ENCODE measurements at places on chromosomes 1 and 21.

DNA sequence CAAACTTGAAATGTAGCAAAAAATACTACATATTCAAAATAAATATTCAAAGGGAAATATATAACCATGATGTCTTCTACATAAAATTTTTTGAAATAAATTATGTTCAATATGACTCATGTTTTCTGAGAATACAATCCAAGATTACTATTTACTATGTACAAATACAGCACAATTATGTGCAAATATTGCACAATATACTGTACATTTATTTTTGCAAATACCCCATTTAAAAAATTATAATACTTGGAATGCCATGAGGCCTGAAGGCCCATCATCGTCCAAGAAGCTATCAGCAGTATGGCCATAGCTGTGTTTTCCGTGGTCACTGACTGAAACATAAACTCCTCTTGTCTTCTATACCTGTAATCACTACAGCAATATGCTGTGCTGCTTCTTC is 12.3 kb downstream of the CCDC181 start:
- no peak for DNase-seq

DNA sequence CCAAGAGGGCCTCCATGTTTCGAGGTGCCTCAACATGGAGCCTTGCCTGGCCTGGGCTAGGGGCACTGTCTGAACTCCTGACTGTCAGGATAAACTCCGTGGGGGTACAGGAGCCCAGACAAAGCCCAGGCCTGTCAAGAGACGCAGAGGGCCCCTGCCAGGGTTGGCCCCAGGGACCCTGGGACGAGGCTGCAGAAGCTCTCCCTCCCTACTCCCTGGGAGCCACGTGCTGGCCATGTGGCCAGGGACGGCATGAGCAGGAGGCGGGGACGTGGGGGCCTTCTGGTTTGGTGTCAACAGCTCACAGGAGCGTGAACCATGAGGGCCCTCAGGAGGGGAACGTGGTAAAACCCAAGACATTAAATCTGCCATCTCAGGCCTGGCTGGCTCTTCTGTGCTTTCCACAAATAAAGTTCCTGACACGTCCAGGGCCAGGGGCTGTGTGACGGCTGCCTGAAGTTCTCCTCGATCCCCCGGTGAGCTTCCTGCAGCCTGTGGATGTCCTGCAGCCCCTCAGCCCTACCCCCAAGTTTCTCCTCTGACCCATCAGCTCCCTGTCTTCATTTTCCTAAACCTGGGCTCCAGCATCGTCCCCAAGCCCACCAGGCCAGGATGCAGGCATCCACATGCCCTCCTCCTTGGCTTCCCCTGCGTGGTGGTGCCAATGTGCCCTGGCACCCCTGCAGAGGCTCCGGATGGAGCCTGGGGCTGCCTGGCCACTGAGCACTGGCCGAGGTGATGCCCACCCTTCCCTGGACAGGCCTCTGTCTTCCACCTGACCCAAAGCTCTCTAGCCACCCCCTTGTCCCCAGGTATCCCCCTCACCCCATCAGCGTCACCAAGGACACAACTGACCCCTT is 12.8 kb upstream of the LRRC3 start:
- DNase-seq = no peak

- no peak for DNase-seq
Measured at GRCh38 chr1:202837746-202838262, 27.1 kb downstream of the PCAT6 start.

- DNase-seq = no peak
Measured at GRCh38 chr21:29786496-29787360, 153.1 kb downstream of the GRIK1 start.

- no peak for DNase-seq
Measured at GRCh38 chr1:200850554-200850953, 22.2 kb upstream of the GPR25 start.

DNA sequence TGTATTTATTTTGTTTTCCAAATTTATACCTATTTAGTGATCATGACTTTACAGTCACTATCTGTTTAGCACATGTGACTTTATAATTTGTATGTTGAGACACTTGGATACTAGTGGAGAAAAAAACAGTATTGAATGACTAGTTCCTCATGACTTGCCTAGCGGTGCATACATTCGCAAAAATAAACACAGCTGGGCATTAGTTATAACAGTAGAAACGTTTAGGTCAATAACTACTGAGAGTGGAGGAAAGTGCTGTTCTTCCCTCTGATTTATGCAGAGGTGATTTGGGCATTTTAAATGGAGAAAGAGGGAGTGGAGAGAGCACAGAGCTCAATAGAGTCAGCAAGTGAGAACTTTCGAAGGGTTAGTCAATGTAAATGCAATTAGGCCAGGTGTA is 1679.0 kb upstream of the B3GALT2 start:
- DNase-seq = no peak

- no peak for DNase-seq
Measured at GRCh38 chr1:147762233-147763024, 2.0 kb upstream of the GJA5 start.

GRCh38 chr1:64584479-64584878 is 114.5 kb downstream of the CACHD1 start:
- DNase-seq = no peak

GRCh38 chr1:70085521-70085920 is 119.9 kb downstream of the LRRC40 start:
- DNase-seq = no peak

GRCh38 chr1:215263636-215264035 is 181.1 kb downstream of the KCNK2 start:
- no peak for DNase-seq

All from mesendoderm (in vitro differentiated cells).